ENCODE measurements at places on chromosomes 6 and 20.
A peak's percentile ranks its signal among the peaks of the same experiment; 100 is the strongest.

- DNase-seq, result no peak
Measured at GRCh38 chr20:1463971-1464570, 2.6 kb downstream of the NSFL1C start.

- no peak for DNase-seq
Measured at GRCh38 chr6:134111062-134111677, 58.7 kb upstream of the SLC2A12 start.

DNA sequence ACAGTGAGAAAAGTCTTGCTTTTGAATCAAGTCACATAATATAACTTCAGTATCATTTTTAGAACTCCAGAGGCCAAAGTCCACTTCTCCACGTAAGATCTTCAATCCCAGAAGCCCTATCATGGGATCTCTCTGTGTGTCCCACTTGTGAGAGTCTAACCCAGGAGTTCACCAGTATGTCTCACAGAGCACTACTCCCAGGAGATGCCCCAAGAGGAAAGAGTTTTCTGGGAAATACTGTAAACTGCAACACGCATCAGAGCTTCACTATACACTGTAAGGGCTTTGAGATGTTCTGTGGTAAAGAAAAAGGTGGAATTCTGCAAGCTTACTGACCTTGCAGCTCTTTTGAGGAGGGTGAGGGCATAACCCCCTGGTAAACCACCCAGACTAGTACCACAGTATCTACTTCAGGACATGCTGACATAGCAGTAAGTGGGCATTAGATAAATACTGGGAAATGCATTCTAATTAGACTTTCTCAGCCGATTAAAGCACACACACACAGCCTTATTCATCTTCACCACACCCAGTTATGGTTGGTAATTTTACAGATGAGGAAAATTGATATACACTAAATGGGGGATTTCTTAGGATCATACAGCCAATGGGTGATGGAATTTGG, 12.3 kb downstream of the DCBLD1 start:
- no peak for DNase-seq

DNA sequence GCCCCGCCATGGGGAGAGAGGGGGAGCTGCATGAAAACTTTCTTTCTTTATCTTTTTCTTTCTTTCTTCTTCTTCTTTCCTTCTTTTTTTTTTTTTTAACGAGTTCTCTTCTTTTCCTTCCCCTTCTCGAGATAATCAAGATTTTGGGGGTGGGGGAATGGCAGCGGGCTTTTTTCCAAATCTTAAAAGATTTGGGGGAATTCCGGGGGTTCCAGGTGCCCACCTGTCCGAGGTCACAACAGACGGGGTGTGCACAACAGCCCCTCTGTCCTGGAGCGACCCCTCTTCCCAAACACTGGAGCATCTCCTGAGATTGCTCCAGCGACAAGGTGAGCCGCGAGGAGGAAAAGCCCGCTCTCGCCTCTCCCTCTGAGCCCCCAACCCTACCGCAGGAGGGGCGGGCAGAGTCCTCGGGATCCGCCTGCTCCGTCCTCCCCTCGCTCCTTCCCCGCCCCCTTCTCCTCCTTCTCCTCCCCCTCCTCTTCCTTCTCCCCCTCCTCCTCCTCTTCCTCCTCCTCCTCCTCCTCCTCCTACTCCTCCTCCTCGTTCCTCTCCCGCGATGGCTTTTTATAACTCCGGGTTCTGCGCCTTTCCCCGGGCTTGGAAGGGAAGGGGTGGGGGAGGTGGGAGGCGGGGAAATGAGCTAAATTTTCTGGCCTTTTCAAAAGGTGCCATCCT, 689 bp upstream of the KCNB1 start:
- no peak for DNase-seq

GRCh38 chr6:33822575-33823395, 19.0 kb upstream of the MLN start:
- DNase-seq, result no peak

DNA sequence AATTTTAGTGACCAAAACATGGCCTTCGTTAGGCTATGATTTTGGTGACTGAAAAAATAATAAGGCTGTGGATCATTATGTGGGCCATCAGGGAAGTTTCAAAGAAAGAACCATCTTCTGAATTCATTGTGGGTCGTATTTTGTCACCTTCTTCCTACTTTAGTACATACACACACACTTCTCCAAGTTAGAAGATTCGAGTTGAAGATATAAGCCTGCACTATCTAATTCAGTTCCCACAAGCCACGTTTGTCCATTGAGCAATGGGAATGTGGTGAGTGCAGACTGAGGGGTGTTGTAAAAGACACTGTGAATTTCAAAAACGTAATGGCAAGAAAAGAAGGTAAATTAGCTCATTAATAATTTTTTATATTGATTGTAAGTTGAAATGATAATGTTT, 766.0 kb downstream of the KIF16B start:
- DNase-seq, result no peak

- peak; percentile 53 for DNase-seq
Measured at GRCh38 chr20:58447511-58448391, 58.7 kb downstream of the VAPB start.

DNA sequence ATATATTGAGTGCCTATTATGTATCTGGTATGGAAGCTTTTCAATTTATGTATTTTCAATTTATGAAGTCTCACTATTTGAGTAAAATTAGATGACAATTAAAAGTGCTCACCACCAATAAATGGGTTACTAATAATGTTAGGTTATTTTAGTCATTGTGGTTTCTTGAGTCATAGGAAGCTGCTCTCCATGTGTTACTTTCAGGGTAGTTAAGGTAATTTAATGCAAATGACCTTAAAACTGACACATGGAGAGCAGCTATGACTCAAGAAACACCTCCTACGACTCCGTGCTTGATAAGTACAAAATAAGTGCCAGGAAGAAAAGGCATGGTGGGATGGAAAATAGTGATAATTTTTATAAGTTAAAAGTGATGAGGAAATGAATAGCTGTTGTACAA, 16.5 kb upstream of the TINAG start:
- DNase-seq, result no peak

DNA sequence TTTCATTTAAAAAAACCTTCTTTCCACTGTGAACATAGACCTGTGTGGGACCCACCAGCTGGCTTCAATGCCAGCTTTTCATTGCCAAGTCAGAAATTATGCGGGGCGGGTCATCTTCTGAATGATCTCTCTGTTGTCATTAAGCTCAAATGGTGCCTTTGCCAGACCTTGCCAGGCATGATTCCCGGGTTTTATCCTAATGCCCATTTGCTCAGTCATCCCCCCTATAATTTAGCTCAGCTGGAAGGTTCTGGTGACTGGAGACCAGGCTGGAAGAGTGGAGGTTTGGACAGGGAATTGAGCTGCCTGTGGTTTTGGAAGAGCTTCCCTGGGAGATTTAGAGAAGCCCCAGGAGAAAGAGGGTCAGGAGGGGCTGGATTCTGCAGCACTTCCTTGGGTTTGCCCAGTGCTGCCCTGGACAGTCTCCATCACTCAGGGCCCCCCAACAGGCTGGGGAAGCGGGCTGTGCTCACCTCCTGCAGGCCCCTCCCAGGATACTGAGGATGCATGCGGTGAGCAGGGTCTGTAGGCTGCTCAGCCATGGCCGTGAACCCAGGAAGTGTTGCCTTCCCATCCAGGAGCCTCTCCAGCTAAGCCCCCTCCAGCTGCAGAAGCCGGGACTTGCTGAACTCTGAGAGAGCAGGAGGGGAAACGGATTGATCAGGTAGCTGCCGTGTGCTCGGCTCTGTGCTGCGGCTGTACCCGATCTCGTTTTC, 273.0 kb downstream of the CDH4 start:
- DNase-seq, result no peak

GRCh38 chr6:110180228-110181008, at the start of gene CDC40:
CDC40 (plus strand) TSS chr6:110180427; CDS start chr6:110180445, 18 bp downstream.
- peak; percentile 28 for DNase-seq

DNA sequence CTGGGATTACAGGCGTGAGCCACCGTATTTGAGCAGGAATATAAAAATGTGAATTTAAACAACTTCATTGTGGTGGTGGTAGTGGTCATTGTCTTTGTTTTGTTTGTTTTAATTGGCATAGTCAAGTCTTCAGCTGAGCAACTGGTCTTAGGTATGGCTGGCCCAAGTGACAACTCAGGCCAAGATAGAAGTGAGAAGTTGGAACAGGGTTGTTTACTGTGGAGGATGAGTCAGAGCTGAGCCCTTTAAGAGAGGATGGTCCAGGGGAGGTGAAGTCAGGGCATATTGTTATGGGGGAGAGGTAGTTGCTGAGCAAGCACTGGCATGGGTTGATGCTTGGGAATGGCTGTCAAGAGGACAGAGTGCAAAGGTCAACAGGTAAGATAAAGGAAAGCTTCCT, 308.2 kb downstream of the FARS2 start:
- DNase-seq, result no peak

DNA sequence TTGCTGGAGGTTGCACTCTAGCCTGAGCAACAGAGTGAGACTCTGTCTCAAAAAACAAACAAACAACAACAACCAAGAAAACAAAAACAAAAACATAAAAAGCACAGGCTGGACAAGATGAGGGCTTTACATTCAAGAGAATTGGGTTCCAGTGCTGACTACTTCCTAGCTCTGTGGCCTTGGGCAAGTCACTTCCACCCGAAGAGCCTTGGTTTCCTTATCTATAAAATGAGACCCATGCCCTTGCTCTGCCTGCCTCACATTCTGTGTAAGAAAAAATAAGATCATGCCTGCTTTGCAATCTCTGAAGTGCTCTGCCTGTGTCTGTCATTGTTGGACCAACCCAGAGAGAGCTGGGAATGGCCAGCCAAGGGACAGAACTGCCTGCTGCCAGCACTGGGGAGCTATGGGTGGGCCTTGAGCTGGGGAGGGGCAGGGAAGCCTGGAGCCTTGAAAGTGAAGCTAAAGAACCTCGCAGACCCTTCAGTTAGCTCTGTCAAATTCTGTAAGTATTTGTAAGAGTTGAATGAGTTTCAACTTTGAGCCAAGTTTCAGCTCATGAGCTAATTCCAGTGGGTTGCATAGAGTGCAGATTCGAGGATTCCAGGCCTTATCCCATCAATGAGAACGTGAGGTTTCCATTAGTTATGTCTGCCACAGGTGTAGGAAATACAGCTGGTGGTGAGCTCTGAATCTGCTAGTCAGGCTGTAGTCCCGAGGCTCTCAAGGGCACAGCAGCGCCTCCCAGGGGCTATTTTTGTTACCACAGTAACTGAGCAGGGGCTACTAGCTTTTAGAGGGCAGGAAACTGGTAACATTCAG, 93.2 kb downstream of the DLGAP4 start:
- no peak for DNase-seq

DNA sequence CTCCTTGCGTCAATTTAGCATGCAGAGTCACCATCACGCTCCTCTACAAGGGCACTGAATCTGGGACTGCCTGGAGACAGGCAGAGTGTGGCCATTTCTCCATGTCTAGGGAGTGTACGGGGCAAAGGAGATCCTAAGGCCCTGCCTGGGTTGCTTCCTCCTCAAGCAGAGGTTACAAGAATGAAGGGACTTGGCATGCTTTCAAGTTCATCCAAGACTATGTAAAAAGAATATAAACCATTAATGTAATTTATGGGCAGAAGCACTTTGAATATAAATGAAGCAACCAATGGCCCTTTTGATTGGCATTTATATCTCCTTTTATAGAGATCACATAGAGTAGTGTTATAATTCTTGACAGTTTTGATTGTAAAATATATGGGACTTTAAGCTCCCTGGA, 137.5 kb downstream of the BTBD3 start:
- no peak for DNase-seq

GRCh38 chr20:14142171-14142570, 146.9 kb downstream of the MACROD2 start:
- no peak for DNase-seq

DNA sequence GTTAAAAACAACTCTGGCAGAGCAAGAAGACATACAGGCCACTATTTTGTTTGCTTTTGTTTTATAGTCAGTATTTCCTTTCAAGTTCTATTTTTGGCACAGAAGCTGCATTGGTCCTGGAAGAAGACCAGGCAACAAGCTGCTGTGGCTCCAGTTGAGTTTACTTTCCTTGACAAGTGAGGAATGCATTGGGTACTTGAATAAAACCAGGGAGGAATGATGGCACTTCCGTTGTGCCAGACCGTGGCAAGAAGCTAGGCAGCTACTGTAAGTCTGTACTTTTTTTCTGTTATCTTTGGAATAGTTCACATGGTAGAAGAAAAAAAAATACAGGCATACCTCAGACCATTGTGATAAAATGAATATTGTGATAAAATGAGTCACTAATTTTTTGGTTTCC, 66.3 kb downstream of the NCOA3 start:
- no peak for DNase-seq

DNA sequence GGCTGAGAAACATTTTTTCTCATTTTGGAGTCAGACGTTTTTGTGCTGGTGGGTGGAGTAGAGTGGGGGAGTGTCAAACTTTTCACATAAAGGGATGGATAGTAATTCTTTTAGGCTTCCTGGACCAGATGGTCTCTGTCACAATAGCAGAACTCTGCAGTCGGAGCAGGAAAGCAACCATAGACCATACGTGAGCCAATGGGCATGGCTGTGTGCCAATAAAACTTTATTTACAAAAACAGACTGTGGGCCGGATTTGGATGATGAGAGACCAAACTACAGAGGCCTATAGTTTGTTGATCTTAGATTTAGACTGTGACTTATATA, 70.8 kb upstream of the SLC22A23 start:
- DNase-seq, result no peak

GRCh38 chr20:4135385-4136077, 120.2 kb upstream of the RNF24 start:
- DNase-seq, result no peak

DNA sequence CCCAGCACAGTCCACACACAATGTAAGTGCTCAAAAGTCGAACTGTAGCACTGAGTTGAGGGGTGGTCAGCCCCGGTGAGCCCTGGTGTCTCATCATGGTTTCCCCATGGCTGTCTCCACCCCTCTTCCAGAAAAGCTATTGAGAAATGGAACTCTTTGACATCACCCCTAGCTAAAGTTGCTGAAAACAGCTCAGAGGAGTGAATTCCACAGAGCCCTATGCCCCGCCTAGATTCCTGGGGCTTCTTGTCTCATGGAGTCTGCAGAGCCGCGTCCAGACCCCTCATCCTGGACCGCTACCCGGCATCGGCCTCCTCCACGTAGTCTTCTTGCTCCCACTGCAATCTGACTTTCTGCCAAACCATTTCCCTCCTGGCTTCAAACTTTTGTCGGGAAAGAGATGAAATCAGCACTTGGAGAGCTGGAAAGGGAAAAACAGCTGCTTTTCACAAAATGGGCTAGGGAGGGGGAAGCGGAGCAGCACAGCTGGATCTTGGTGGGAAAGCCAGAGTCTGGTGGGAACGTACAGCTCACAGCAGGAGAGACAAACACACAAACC, 132.2 kb downstream of the SNX5 start:
- peak; percentile 61 for DNase-seq

GRCh38 chr6:15618685-15619084, 44.1 kb downstream of the DTNBP1 start:
- no peak for DNase-seq

DNA sequence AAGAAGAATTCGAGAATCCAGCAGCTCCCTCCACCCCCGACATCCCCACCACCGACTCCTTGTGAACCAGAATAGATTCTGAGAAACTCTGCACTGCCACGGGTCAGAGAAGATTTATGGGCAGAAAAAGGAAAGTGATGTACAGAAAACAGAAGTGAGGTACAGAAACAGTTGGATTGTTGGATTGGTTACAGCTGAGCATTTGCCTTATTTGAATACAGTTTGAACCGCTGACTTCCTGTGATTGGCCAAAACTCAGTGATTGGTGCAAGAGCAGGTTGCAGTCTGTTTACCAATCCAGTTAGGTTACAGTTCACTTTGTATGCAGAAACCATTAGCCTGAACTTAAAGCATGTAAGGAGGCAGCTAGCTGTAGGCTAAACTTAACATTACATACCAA, 131.2 kb upstream of the HDDC2 start:
- DNase-seq, result no peak

GRCh38 chr20:13231031-13231752, 10.1 kb downstream of the ISM1 start:
- no peak for DNase-seq

GRCh38 chr20:12053353-12053752, 135.7 kb downstream of the BTBD3 start:
- no peak for DNase-seq

- no peak for DNase-seq
Measured at GRCh38 chr20:40892642-40893041, 136.0 kb upstream of the TOP1 start.
